ENCODE measurements at places on chromosomes 12 and 14.

GRCh38 chr14:50520947-50521815 is 11.2 kb downstream of the MAP4K5 start:
- DNase-seq: no peak

DNA sequence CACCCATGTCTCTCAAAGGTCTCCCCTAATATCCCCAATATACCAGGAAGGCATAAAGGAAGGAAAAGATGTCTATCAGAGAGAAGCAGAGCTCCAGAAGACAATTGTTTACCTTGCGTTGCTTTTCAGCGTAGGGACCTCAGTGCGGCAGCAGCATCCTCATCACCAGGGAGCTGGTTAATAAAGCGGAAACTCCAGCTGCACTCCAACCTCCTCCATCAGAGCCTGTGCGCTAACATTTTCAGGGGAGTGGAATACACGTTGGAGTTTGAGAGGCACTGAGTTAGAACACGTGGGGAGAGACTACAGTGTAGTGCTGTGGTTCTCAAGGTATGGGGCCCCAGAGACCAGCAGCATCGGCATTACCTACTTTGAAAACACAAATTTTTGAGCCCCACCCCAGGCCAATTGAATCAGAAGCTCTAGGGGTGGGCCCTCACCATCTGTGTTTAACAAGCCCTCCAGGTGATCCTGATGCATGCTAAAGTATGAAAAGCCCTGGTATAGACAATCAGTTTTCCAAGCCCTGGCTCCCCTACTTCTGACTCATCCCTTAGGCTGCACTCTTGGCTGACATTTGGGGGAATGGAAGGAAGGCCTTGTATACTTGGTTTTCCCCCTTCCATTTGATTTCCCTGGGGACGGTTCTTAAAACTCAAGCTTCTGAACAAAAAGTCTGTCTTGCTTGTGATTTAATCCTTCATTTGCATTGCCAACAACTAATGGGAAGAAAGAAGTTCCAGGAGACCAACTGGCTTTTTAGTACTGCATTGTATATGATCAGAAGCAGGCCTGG is 419.0 kb upstream of the CCDC196 start:
- DNase-seq: no peak

- no peak for DNase-seq
These were observed 117.7 kb downstream of the PRKCH start for GRCh38 chr14:61438860-61439765.

GRCh38 chr12:109840305-109841074 is 7.3 kb upstream of the TRPV4 start:
- no peak for DNase-seq

- DNase-seq: no peak
These were observed 520.7 kb downstream of the NRXN3 start for GRCh38 chr14:78690836-78691235.

- no peak for DNase-seq
These were observed 14.5 kb upstream of the PHC1 start for GRCh38 chr12:8899830-8900229.

DNA sequence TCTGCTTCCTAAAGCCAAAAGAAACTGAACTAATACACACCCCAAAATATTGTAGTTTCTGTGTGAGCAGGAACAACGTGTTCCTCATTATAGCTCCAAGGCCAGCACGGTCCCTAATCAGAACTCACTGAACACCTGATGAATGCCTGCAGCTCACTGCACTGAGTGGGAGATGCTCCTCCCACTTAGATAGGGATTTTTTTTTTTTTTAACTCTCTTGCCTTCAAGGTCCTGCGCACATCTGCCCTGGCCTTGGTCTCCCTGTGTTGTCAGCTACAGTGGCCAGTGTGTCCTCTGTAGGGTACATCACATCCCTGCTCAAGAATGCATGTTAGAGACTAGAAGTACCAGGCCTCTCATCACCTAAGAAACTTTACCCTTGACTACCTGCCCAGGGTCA is 44.3 kb upstream of the TMPO start:
- no peak for DNase-seq

DNA sequence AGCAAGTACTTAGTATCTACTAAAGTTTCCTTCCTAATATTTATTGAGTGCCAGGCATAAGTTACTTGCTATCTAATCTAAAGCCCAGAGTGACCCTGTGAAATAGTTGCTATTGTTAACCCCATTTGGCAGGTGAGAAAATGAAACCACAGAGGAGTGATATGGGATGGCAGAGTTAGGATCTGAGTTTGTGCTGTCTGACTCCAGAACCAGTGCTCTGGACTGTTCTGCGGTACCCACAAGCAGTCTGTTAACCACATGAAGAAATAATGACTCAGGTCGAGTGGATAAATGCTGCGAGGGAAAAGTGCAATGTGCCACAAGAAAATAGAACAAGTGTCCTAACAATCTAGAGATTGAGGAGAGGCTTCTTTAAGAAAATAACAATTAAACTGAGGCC is 60.7 kb upstream of the GZMB start:
- no peak for DNase-seq

DNA sequence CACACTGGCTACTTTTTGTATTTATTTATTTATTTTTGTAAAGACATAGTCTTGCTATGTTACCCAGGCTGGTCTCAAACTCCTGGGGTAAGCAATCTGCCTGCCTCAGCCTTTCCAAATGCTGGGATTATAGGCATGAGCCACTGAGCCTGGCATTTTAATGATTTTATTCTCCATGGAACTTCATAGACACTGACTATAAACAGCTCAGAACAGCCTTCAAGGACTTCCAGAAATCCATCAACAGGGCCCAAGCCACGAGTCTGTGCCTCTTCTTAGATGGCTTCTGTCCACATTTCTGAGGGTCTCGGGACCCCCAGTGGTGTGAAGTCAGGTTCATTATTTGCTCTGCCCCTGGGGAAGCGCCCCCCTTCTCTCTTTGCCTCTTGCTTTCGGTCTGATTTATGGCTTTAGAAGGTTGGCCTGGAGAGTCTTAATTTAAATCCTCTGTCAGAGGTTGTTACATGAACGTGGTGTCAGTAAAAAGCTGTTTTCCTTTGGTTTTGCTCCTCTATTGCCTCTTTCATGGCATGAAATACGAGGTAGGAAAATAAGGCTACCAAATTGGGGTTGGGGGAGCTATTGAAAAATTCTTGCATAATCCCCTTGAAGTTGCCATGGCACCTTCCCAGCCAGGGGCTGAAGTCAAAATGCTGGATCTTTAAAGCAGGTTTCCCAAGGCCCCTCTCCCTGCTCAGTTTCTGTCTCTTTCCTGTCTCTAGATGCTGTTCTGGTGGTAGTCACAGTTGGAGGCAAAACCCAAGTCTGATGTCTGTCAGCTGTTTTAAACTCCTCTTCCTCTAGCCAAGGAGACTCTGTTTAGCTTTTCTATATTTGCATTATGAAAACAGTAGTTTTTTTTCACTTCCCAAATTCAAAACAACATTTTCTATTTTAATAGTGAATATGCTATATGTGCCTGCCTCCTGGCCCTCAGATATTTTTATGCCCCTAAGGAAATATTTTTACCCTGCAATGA is 129.4 kb downstream of the SMOC1 start:
- DNase-seq: no peak
